ENCODE measurements at places on chromosomes 2 and 18. TPM values are rescaled to one million over a fixed set of nuclear protein-coding genes. Genes with fewer than 3 reads are reported as not detected.

DNA sequence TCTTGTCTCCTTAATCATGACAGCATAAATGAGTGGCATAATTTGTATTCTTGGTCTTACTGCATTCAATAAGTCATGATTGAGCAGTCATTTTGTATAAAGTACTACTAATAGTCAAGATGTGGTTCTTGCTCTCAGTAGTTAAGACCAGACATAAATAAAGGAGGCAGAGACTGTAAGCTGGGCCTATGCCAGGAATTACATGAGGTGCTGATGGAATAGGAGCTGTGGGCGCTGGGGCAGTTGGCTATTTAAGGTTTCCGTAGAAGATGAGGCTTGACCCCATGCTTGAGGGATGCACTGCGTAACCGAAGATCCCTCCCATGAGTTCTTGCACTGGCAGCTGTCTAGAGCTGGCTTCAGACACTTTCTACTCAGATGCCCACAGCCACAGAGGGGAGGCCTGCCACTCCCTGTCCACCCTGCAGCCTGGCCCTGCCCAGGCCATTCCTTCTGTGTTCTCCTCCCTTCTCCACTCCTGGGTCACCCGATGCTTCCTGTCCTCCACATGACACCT is 150.9 kb upstream of the REV1 start:
- no peak for DNase-seq

DNA sequence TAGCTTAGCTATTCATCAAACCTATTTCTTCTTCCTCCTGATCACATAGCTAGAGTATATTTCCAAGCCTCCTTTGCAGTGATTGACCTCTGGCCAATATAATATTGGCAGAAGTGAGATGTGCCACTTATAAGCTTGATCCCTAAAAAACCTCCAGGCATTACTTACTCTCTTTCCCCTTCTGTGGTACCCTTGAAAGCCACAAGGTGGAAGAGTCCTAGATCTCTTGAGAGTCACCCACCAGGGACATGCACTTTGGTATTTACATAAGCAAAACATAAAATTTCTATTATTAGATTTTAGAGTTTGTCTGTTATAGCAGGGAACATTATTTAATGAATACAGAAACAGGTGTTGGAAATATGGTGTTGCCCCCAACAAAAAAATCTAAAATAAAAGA is 112.0 kb downstream of the EXOC6B start:
- DNase-seq = peak; percentile 26

The DSG4 gene
- 0.04 TPM for total RNA-seq

DNA sequence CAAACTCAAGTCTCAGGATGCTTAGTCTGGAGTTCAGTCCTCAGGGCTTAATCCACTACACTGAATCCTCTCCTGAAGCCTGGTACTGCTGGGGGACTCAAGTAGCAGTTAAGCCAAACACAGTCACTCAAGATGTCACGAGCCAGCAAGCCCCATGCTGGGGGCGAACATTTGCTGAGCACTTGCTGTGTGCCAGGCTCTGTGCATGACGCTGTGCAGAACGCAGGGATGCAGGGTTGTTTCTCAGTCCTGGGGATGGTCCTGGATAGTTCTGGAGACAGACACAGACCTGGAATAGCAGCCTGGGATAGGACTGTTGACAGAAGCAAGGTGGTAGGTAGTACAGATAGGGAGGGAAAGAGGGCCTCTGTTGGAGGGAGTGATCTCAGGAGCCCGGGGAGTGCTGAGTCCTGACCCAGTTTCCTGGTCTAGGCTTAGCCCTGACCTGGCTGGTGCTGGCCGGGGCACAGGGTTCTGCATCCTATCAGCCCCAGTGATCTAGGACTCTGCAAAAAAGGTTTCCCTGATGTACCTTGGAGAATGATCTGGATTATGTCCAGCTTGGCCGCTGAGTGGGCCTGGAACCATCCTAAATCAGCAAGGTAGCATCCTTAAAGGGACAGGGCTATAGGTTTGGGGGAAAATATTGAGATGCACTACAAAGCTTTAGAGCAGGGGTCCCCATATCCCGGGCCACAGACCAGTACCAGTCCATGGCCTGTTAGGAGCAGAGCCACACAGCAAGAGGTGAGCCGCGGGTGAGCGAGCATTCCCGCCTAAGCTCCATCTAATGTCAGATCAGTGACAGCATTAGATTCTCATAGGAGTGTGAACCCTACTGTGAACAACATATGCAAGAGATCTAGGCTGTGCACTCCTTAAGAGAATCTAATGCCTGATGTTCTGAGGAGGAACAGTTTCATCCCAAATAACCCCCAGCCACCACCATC is 54.7 kb upstream of the OTOF start:
- no peak for DNase-seq

- no peak for DNase-seq
Measured at GRCh38 chr2:178202927-178203326, 8.6 kb downstream of the OSBPL6 start.

DNA sequence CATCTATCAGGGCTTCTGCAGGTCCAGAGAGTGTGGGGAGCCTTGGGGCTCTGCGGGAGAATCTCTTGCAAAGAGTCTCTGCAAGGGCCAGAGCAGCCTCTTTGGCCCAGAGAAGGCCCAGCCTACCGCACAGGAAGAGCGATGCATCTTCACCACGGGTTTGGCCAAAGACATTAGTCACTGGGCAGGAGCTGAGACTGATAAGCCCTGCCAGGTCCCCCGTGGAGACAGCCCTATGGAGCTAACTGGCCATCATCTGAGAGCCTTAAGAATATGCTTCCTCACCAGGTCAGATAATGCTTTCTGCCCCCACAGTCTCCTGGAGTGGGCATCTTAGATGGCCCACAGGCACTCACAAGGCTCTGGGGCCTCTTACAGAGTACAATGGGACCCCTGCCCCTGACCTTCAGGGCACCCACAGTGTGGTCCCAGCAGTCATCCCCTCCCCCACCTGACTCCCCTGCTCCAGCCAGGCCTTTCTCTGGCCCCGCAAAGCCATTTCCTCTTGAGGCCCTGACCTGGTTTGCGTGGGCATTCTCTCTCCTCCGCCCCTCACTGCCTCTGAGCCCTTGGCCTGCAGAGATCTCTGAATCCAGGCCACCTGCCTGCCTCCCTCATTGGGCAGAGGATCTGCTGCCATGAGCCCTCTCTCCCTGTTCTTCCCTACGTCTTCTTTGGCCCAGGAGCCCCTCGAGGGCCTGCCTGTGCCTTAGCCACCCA is 31.9 kb upstream of the MAPRE3 start:
- DNase-seq = no peak

DNA sequence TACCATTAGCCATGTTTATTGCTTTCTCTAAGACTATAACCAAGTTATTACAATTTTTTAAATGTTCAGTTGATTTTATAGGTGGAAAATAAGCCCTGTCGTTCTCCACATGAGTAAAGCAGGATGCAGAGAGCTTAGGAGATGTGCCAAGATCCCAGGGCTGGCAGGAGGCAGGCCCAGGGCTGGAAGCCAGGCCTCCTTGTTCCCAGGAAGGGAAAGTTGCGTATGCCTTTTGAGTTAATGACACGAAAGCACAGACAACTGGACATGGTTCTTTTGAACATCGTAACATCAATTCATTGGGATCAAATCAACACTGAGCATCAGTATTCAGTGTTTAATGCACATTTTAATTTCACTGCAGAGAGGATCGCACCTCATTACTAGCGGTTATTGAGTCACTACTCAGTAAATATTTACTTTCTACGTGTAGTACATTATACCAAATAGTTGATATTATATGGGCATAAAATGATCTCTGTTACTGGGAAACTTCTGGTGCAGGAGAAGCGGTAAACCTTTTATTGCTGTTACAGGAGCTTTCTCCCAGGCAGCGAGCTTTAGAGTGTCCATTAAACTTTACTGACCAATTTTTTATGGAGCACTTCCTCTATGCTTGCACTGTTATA is 60.0 kb downstream of the RNF144A start:
- DNase-seq = peak; percentile 87

DNA sequence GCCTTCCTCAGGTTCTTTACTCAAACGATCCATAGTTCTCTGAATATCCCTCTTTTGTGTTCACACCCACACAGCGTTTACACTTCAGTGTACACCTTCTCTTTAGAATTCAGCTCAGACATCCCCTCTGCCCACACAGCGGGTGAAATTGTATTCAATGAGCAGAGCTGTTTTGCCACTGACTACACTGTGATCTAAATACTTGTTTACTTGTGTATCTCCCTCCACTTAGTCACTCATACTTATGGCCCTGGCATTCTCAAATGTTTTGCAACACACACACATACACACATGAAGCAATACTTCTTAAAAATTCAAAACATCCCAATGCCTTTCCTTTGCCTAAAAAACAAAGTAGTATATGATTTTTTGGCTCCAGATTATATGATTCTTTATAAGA is 297.1 kb downstream of the TMX3 start:
- DNase-seq = no peak

GRCh38 chr2:99656994-99657393 is 167.2 kb upstream of the REV1 start:
- DNase-seq = no peak

Data from PC-3 (cell line).